ENCODE measurements at places on chromosomes 6 and 20.

DNA sequence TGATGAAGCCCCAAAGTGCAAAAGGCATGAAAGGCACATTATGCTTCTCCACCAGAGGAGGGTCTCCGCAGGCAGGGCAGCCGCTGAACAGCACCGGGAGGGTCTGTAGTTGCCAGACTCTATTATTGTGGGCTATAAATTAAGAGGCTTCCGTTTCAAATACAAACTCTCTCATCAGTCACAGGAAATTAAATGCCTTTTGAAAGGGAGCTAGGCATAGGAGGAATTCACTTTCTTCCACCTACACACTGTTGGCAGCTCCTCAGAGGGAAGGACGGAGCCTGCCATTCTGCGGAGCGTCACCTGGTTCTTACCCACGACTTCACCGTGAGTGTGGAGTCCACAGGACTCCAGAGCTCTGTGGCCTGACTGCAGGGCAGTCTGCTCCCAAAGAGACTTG lies 140.8 kb upstream of the AGPAT4 start:
- no peak for DNase-seq

- no peak for DNase-seq
Measured at GRCh38 chr20:58184063-58184462, 44.4 kb downstream of the ANKRD60 start.

GRCh38 chr6:39951716-39952115 lies 17.5 kb upstream of the MOCS1 start:
- DNase-seq: no peak

GRCh38 chr20:10578607-10579006 lies 95.2 kb downstream of the JAG1 start:
- no peak for DNase-seq

DNA sequence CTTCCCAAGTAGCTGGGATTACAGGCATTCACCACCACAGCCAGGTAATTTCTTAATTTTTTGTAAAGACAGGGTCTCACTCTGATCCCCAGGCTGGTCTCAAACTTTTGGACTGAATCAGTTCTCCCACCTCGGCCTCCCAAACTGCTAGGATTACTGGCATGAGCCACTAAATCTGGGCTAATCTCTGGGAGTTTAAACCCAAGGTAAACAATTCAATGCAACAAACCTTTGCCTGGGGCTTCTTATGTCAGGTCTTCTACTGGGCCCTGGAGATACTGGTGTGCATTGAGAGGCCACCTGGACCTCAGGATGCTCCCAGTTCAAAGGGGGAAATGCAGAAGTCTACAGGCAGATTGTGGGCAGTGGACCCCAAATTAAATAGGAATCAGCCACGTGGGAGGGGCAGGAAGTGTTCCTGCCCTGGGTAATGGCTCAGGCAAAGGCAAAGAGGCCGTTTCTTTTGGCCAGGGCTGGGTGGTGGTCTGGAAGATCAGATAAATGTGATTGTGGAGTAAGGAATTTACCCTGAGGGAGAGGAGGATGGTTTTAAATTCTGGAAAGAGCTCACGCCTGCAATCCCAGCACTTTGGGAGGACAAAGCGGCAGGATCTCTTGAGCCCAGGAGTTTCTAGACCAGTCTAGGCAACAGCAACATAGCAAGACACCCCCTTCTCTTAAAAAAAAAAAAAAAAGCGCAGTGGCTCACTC lies 1.3 kb upstream of the MYBL2 start:
- DNase-seq: no peak

DNA sequence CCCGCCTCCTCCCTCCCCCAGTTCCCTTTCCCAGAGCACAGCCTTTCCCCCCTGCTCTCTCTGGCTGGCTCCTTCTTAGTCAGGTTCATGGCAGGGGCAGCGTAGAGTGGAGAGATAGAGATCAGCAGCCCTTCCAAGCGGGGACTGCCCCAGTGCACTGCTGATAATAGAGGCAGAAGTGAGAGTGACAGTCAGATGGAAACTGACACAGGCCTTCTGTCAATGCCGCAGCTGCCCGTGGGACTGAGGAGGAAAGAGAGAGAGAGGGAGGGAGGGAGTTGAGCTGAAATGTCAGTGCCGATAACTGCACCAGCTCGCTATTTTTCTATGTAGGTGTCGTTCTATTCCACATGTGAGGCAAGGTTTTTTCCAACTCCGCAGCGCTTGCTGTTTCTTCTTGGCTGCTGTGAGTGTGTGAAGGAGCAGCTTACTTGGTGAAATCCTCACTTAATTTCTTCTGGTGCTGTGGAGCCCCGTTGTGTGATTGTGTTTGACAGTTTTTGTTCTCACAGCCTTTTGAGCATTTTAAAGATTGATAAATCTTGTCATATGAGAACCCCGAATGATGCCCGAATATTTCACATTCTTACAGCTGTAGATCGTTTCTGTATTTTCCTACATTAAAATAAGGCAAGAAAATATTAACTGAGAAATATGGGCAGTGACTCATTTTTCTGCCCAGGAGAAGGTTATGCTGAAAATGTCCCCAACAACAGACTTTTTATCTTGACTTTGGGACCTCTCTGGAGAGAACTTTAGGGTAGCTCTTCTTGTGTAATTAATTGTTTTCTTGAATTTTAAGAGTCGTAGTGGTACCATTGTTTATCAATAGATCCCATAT lies 386.4 kb upstream of the MMS22L start:
- DNase-seq: no peak

GRCh38 chr6:114061741-114062140 lies 90.8 kb upstream of the HDAC2 start:
- DNase-seq: no peak

All from CD4-positive, alpha-beta T cell treated with Interleukin-4 for 4 hours (primary cell).